Renal pelvis (tissue), 12 donors: ENCODE measurements at places on chromosomes 5 and 9.
A peak's percentile ranks its signal among the peaks of the same experiment; 100 is the strongest.

DNA sequence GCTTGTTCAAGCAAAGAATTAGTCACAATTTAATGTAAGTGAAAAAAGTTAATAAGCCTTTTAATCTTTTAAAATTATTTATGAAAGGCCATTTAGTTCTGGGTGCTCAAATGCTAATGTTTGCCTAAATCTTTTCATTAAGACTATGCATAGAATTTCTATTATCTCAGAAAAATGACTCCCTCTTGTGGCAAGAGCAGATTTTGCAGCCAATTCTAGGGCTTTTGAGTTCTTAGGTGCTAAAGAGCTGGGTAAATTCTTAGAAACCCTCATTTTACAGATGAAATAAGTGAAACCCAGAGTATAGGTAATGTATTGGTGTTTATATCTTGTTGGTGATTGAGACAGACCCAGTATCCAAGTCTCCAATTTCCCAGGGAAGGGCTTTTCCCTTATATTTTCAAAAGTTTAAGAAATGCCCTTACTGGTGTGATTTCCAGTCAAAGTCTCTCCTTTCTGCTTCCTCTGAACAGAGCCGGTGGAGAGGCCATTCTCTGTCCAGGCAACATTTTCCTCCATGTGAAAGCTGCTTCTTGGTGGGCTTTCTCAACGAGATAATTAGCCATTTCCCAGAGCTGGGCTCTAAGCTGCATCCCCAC is 24.1 kb upstream of the PCSK5 start:
- DNase-seq = peak; percentile 43

GRCh38 chr9:101235105-101235866 is 149.5 kb downstream of the BAAT start:
- DNase-seq = peak; percentile 36

GRCh38 chr5:143454936-143455516 is 51.5 kb upstream of the NR3C1 start:
- DNase-seq = no peak

- no peak for DNase-seq
These were observed 42.8 kb upstream of the IL6ST start for GRCh38 chr5:56037531-56038010.

GRCh38 chr9:129575818-129576217 is 45.1 kb downstream of the C9orf50 start:
- DNase-seq = no peak

DNA sequence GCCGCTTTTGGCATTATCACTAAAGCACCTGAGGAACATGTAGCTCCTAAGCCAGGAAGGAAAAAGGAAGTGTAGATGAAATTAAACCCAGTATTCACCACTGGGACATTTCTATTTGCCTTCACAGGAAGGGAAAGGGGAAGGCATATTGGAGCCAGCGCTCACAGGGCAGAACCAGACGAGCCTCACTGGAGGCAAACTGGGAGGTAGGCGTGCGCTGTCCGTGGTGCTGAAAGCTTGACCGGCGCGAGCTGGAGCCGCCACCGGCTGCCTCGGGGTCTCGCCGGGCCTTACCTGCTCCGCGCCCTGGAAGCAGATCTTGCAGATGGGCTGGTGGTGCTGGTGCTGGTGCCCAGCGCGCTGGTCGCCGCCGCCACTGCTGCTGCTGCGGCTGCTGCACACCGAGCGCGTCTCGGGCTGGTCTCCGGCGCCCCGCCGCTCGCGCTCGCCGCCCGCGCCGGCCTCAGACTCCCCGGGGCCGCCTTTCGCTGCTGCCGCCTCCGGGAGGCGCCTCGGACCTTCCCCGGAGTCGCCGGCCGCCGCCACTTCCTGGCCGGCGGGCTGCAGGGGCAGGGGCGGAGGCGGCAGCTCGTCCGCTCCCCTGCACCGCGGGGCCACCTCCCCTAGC is 732 bp downstream of the MARCHF11 start:
- DNase-seq = peak; percentile 89

GRCh38 chr5:149681252-149681651 is 48.9 kb upstream of the PPARGC1B start:
- DNase-seq = no peak

GRCh38 chr5:165410476-165410875 is 1905.1 kb downstream of the MAT2B start:
- no peak for DNase-seq

DNA sequence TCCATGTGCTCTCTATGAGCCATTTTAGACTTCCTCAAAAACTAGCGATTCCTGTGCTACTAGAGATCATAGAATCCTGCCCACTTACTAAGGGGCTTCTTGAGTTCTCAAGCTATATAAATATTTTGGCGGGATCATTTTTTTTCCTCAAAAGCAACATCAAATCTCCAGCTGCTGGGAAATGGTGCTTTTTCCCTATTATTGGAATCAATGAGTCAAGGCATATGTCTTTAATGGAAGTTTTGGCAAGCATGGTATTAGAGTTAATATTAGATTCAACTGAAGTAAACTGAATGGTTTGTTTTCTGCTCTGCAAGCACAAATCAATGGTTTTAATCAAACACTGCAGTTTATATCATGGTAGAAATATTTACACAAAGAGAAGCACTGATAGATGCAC is 369.9 kb upstream of the PTGER4 start:
- DNase-seq = no peak

DNA sequence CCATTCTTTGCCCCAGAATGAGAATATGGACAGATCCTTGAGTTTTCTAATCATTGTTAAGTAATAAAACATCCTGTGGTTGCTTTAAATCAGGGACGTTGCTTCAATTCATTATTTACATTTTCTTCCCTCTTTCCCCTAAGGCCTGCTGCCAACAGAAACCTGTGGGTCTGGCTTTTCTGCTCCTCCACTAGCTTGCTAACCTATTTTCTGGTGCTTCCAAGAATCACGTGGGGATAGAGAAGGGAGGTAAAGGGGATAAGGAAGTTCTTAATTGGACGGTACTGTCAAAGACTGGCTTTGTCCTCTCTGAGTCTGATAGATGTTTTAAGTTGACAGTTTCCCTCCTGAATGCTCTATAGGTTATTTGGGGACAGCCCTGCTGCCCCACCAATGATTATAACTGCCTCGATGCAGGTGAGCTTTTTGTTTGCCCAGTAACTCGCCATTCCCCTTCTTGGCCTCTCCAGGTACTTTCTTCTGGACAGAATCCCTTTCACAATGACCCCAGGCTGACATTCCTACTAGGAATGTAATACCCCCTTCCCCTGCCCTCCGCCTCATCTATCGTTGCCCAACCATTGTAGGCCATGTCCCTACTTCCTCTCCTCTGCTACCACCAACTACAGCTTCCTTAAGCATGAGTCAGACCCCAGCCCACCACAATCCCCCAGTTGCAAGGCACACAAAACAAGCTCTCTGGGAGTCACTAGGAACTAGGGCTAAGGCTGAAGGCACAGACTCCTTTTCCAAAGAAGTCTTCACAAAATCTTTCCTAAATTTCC is 19.9 kb upstream of the CPEB4 start:
- DNase-seq = no peak

DNA sequence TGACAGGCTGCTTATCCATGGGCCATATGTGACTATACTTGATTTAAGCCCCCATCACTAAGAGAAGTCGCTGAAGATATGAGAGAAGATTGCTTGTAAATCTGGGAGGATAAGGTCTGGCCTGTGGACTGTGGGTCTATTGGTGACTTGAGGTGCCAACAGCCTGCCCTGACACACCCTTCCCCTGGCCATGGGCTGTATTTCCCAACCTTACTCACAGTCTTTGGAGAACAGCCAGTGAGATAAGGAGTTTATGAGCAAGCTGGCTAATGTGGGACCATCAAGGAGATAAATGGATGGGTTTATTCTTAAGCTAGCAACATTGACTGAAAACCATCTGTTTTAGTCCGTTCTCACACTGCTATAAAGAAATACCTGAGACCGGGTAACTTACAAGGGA is 231.3 kb downstream of the ZSWIM6 start:
- DNase-seq = no peak

GRCh38 chr5:86439593-86440110 is 178.1 kb upstream of the COX7C start:
- DNase-seq = no peak

GRCh38 chr5:90873033-90873517 is 314.5 kb downstream of the ADGRV1 start:
- no peak for DNase-seq

DNA sequence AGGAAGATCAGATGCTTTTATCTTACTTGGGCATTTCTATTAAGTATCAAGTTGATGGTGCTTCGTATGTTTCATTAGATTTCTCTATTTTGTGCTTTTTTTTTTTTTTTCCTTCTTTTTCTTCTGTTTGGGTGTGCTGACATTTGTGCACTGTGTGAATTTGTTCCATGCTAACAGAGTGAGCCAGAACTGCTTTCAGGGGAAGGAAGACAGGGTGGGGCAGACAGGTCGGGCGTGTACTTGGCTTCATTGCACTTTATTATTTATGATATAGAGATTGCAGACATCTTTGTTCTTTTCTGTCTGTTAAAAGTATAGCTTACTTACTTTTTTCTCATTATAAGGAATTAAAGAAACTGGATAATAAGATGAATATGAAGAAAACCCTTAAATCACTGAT is 112.2 kb downstream of the FGF18 start:
- no peak for DNase-seq

GRCh38 chr9:82404881-82405280 is 416.3 kb downstream of the SPATA31D1 start:
- DNase-seq = peak; percentile 39

GRCh38 chr9:12516031-12516430 is 177.2 kb upstream of the TYRP1 start:
- DNase-seq = no peak

DNA sequence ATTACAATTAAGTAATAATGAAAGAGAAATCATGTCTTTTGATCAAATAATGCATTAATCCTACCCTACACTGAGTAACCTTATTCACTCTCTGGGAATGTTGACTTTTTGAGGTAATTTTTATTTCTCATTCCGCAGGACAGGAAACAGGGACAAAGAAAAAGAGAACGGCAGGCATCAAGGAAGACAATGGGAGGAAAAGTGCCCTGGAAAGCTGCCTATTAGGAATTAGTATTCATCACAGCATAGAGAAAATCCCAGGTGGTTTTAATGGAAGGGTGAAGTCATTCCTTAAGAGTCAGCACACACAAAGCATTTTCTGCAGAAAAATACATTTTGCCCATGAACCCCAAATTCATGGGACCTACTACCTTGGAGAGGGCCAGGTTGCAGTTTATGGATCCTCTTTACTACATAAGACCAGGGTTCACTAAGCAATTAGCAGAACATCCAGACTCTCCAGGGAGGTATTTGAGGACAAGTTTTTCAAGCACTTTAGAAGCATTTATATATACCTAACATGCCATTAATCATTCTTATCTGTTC is 9.4 kb downstream of the FSTL4 start:
- no peak for DNase-seq

DNA sequence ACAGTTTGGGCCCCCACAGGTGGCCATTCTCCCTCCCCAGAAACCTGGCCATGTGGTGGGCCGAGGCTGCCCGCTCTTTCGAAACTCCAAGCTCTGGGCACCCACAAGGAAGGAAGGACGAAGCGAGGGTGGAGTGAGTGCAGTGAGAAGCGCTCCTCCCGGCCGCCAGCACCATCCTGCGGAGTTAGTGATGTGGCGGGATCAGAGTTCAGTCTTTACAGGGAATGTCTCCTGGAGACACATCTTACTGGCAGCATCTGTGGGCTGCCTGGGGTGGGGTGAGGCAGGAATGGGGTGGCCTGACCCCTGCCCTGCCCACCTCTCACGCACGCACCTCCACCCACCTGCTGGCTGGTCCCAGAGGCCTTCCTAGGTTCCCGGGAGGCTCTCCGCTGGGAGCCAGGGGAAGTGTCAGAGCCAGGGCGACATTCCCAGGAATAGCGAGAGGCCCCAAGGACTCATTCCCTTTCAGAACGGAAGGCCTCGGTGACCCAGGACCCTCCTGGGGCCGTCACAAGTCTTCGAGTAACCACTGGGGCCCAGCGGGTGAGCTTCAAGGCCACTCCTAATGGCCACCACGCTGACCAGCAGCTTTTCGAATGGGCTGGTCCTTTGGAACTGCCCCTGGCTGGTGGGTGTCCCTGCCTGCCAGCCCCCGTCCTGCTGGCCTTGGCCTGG is 5.5 kb upstream of the RNU6ATAC start:
- DNase-seq = no peak

- no peak for DNase-seq
These were observed 106.7 kb upstream of the SH3GL2 start for GRCh38 chr9:17472126-17472525.

DNA sequence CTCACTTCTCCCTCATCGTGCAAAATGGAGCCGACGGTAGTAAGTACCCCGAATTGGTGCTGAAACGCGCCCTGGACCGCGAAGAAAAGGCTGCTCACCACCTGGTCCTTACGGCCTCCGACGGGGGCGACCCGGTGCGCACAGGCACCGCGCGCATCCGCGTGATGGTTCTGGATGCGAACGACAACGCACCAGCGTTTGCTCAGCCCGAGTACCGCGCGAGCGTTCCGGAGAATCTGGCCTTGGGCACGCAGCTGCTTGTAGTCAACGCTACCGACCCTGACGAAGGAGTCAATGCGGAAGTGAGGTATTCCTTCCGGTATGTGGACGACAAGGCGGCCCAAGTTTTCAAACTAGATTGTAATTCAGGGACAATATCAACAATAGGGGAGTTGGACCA is 979 bp downstream of the PCDHGA12 start:
- DNase-seq = no peak

- DNase-seq = no peak
These were observed 1.1 kb downstream of the POLR1E start for GRCh38 chr9:37486616-37487548.

DNA sequence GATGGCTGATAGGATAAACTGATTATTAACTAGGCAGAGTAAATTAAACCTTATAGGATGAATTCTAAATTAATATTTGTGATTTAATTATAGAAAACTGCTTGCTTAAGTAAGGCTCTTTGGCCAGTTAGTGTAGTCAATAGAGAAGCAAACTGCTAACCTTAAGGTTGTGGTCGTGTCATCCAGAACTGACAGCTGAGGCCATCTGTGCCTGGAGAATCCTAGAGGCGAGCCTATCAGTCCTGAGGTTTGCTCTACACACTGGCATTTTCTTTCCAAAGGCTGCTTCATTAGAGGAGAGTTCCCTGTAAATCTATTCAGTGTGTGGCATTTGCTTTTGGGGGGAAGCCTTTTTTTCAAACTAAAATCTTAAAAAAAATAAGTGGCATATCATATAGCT is 169.2 kb downstream of the MEF2C start:
- DNase-seq = no peak

- DNase-seq = peak; percentile 43
These were observed 19.8 kb upstream of the NUDT12 start for GRCh38 chr5:103582364-103582763.

- DNase-seq = no peak
These were observed 36.0 kb upstream of the TYRP1 start for GRCh38 chr9:12657233-12657632.

GRCh38 chr9:72362680-72363139 is 2.3 kb downstream of the ZFAND5 start:
- peak; percentile 72 for DNase-seq

- peak; percentile 20 for DNase-seq
These were observed 38.9 kb downstream of the LYRM7 start for GRCh38 chr5:131209506-131210150.

- DNase-seq = no peak
These were observed 217.0 kb upstream of the NREP start for GRCh38 chr5:111973961-111974360.

GRCh38 chr9:134569626-134570025 is 72.0 kb upstream of the COL5A1 start:
- no peak for DNase-seq
